ENCODE measurements at places on chromosomes 2 and 18. TPM values are rescaled to one million over a fixed set of nuclear protein-coding genes. Genes with fewer than 3 reads are reported as not detected.

Gene DSC3
- 633 TPM for total RNA-seq

Gene LRRTM1
- not detected for total RNA-seq

Gene GPR45
- not detected for total RNA-seq

Gene RESP18
- total RNA-seq, result not detected

DNA sequence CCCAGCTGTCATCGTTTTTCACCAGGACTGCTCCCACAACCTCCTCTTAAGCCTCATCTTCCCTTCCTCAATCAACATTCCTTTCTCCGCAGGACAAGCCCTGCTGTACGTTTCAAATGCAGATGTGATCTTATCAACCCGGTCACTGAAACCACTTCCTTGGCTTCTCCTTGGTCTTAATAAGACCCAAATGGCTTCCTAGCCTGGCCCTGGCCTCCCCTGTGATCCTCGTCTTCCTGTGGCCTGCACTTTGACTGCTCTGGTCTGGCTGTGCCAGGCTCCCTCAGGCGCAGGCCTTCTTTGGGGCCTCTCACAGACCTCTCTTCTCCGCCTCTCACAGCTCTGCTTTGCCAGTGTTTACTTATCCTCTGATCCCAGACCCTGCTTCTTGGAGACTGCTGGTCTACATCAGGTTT is 4.7 kb upstream of the ADNP2 start:
- H3K4me3 ChIP-seq, result no peak overlapping the region
- H3K27ac ChIP-seq, result no peak overlapping the region
- no peaks in the 10 kb centered on the region for H3K4me1 ChIP-seq
- H3K27me3 ChIP-seq, result no peaks in the 10 kb centered on the region

- no peaks in the 10 kb centered on the region for H3K4me1 ChIP-seq
- DNase-seq, result no peak
- H3K27ac ChIP-seq, result no peak overlapping the region
- no peak overlapping the region for H3K4me3 ChIP-seq
These were observed 68.3 kb downstream of the FAM161A start for GRCh38 chr2:61785583-61785982.

DNA sequence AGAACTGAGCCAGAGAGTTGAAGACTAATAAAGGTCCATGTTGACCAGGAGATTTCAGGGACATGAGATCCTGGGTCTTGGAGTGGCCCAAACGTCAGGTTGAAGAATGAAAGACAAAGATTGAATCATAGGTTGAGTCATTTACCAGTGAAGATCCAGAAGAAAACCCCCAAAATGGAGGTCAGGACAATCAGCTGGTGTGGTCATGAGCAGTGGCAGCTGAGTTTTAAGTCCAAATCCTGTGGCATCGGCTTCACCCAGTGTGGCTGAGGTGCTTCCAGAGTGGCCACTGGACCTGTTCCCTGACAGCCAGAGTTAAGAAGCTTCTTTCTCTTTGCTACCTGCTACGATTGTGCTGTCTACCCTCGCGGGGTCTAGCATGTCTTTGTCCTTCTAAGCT is 234.0 kb downstream of the BCL2 start:
- no peaks in the 10 kb centered on the region for H3K36me3 ChIP-seq
- H3K27ac ChIP-seq, result no peak overlapping the region
- H3K4me3 ChIP-seq, result no peak overlapping the region
- no peaks in the 10 kb centered on the region for H3K27me3 ChIP-seq
- H3K4me1 ChIP-seq, result peaks cover 9% of the 10 kb centered on the region
- no peak for DNase-seq

DNA sequence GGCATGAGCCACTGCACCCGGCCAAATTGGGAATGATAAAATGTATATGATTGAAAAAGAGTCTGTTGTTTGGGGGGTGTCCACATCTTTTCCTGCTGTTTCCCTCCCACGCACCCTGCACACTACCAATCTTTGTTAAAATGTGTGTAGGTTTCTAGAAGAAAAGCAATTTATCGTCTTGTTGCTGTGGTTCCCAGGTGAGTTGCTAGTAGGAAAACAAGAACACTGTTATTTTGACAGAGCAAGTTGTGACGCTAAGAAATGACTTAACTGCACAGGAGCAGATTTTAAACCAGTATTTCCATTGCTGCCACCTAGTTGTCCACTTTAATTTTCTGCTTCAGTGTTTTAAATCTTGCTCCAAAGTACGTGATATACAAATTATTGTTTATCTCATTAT is 21.0 kb upstream of the USP14 start:
- no peak overlapping the region for H3K4me3 ChIP-seq
- H3K27me3 ChIP-seq, result no peaks in the 10 kb centered on the region
- DNase-seq, result no peak

DNA sequence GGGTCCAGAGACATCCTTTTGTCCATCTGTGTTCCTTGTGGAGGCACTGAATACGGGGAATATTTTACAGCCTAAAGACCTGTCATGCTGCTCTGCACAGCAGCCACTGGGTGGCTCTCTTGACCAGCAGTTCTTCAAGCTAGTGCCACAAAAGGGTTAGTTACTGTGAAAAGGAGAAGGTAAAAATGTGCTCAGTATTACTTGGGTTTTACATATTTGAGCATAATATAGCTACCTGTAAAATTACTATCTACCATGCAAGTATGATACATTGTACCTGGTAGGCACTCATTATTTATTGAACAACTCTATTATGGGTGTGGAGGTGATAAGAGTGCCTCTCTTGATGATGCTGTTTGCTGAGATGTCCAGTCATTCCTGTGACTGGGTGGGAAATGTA is 23.6 kb downstream of the FZD5 start:
- no peak overlapping the region for H3K4me3 ChIP-seq
- no peak overlapping the region for H3K27ac ChIP-seq
- H3K27me3 ChIP-seq, result no peaks in the 10 kb centered on the region
- H3K36me3 ChIP-seq, result peaks cover 27% of the 10 kb centered on the region

DNA sequence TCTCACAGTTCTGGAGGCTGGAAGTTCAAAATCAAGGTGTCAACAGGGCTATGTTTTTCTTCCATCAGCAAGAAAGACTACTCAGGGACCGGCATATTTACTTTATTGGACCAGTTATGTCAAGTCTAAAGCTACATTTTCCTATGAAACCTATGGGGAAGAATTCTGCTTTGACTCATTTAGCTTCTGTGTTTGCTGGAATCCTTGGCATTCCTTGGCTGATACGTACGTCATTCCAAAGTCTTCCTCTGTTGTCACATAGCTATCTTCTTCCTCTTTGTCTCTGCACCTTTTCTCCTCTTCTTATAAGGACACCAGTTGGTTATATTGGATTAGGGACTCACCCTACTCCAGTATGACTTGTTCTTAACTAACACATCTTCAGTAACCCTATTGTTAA is 137.4 kb upstream of the FBXO11 start:
- no peaks in the 10 kb centered on the region for H3K36me3 ChIP-seq
- no peak for DNase-seq
- peaks cover 12% of the 10 kb centered on the region for H3K4me1 ChIP-seq
- H3K27ac ChIP-seq, result no peak overlapping the region
- H3K4me3 ChIP-seq, result no peak overlapping the region

DNA sequence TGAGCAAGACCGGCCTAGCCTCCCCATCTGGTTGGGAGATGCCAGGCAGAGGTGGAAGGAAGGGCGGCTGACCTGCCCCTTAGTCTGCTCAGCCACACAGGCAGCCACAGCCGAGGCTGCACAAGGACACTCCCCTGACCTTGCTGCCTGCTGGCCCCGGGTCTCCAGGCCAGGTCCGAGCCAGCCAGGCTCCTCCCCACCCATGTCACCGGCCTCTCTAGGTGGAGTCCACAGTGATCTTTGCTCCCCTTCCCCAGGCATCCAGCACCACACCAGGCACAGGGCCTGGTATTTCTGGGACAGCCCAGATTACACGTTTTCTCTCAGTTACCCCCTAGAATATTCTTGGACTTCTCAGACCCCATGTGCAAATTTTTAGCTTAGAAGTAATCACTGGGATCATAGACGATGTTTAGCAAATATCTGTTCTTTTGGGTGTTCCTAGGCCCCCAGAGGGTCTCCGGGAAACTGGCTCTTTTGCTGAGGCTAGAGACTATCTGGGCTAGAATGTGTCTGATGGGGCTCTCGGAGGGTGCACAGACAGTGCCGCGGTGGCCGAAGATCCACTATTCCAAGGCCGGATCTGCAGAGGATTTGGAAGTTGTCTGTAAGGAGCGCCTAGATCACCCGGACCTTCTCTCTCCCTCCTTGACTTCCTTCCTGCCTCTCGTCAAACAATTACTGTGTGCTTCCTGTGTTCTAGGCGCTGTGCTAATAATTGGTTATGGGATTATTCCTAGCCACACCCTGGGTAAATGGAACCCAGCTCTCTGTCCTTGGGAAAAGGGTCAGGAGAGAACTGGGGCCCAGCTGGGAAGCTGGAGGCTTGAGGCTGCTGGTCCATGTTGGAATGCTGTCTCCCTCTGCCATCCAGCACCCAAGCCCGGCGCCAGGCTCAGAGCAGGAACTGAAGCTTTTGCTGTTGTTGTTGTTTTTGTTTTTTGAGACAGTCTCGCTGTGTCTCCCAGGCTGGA is 46.9 kb downstream of the ODC1 start:
- H3K4me1 ChIP-seq, result peaks cover 66% of the 10 kb centered on the region
- H3K27me3 ChIP-seq, result no peaks in the 10 kb centered on the region
- H3K4me3 ChIP-seq, result no peak overlapping the region
- no peaks in the 10 kb centered on the region for H3K36me3 ChIP-seq

DNA sequence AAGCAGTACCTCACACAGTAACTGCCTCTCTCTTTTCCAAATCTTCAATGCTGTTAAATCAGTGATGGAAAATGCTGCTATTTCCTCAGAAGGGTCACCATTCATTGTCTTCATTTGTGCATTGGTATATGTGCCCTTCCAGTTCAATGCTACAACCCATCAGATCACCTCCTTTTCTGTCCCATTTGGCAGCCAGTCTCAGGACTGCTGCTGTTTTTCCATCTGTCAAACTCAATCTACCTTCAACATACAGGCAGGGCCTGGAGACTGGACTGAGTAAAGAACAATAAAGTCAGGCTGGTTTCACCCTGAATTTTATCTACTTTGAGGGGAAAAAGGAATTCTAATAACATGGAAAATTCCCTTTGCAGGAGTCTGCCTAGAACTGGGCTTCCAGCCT is 17.9 kb downstream of the ZNF385B start:
- H3K4me3 ChIP-seq, result no peak overlapping the region
- H3K27me3 ChIP-seq, result no peaks in the 10 kb centered on the region
- no peaks in the 10 kb centered on the region for H3K4me1 ChIP-seq
- H3K27ac ChIP-seq, result no peak overlapping the region

DNA sequence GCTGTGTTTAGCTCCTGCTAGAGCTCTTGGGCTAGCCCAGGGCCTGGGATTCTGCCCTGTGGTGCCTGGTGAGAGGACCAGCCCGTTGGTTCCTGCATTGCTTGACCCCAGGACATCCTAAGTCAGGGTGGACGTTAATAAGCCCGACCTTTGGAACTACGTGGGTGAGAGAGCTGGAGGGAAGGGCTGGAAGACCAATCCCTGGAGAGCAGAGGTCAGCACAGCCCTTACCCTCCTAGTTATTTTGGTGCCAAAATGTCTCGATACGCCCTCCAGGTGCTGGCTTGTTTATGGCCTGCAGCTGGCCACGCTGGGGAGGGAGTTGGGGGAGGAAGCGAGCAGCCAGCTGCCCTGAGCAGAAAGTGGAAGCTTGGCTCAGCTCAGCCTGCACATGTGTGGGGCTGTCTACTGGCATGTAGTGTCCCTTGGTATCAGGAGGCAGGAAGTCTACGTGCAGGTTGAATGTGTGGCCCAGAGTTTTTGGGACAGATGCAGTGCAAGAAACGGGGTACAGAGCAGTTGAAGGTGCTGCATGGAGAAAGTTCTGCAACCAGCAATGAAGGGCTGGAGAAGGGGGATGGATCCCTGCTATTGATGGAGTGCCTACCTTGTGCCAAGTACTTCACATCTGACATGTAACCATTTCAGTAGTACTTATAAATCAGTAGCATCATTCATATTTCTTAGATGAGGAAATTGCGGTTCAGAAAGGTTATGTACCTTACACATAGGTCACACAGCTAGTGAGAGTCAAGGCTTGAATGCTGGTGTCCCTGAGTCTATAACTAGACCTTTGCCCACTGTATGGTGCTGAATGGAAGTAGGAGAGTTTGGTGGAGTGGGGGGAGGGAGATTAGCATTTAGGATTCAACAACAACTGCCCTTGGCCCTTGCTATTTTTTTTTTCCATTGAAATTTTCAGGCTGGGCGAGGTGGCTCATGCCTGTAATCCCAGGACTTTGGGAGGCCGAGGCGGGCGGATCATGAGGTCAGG is 5.0 kb upstream of the DGKD start:
- no peak for DNase-seq
- H3K4me3 ChIP-seq, result no peak overlapping the region
- H3K27ac ChIP-seq, result no peak overlapping the region
- no peaks in the 10 kb centered on the region for H3K36me3 ChIP-seq

Data from suprapubic skin (tissue), 4 donors.